ENCODE measurements at places on chromosomes 16 and 17.
A peak's percentile ranks its signal among the peaks of the same experiment; 100 is the strongest.

DNA sequence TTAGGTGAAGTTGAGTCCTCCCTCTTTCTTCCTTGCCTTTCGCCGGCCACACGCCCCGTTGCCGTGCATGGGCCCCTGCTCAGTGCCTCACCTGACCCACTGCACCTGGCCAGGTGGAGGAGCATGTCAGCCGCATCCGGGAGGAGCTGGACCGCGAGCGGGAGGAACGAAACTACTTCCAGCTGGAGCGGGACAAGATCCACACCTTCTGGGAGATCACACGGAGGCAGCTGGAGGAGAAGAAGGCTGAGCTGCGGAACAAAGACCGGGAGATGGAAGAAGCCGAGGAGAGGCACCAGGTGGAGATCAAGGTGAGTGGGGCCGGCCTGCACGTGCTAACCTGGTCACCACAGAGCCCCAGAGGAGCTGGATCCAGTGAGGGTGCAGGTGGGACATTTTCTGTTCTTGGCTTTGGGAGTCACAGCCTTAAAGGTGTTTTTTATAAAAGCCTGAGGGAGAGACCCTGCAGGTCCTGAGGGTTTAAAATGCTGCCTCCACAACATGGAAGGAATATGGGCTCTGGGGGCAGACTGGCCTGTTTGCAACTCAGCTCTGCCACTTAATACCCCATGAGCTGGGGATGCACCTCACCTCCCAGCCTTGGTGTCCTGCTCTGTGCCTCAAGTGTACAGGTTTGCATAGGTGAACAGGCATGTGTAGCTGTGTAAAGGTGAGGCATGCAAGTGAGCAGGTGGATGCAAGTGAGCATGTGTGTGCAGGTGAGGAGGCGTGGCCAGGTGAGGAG is 12.1 kb upstream of the DBNDD1 start:
- DNase-seq: no peak

GRCh38 chr16:89257757-89258465 is 40.4 kb downstream of the ZNF778 start:
- no peak for DNase-seq

GRCh38 chr16:4306470-4307214 is 9.2 kb upstream of the GLIS2 start:
- DNase-seq: no peak

GRCh38 chr16:56005958-56006357 is 130.8 kb upstream of the CES5A start:
- no peak for DNase-seq

- no peak for DNase-seq
Observed at GRCh38 chr17:57487573-57487972, 231.2 kb downstream of the MSI2 start.

- no peak for DNase-seq
Observed at GRCh38 chr17:7856011-7856810, 1.1 kb downstream of the NAA38 start.

- no peak for DNase-seq
Observed at GRCh38 chr16:11144122-11144521, 111.9 kb downstream of the SOCS1 start.

- DNase-seq: no peak
Observed at GRCh38 chr17:77329741-77330531, 189.2 kb downstream of the SEC14L1 start.

DNA sequence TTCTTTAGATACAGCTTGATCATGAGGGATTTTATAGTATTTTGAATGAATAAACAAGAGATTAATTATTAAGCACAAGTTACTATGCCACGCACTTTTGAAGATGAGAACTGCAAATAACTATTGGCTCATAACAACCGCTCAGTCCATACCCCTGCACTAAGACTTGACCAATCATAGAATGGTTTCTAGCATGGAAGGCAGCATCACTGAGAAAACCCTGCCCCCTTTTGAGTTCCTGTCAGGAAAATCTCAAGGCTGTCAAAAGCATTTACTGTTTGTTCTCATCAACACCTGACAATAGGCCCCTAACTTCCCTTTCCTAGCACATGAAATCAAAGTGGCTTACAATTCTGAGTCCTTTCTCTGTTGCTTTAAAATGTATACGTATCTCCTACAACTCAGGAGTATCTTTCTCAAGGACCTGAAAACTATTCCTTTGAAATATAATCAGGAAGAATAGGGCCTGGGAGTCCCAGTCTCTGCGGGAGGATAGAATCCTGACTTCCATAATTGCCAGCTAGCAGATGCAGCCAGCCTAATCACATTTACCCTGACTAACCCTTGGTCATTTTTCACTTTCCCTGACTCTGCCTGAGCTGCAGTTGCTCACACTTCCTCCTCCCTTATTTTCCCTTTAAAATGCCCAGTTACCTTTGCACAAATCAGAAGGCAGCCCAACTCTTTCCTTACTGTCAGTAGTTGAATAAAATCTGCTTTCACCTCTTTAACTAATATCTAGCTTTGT is 9.1 kb upstream of the MMD start:
- DNase-seq: no peak

DNA sequence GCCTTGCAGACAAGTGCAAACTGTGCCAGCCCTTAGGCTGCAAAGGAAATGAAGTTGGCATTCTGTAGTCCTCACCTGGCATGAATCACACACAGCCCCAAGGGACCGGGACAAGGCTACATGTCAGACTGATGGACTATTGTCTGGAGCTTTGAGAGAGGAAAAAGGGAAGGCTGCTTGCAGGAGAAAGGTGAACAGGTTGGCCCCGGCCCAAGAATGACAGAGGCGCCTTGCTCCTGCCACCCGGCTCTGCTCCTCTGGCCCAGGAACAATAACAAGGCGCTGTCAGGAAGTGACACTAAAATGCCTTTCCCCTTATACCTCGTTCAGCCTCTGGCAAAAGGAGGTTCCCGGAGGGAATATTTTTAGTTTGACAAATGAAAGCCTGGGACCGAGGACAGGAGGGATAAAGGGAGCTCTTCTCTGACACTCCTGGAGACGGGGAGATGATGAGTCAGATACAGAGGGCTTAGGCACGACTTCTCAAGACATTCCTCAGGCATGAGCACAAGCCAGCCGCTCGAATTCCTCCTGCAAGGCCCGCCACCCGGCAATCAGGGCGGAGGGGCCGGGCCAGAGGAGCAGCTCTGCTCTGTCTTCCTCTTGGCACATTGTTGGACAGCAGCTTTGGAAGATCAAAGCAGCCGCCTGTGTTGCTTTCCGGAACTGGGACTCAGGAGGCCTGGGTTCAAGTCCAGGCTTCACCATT is 105.8 kb downstream of the NOG start:
- peak; percentile 92 for DNase-seq

- no peak for DNase-seq
Observed at GRCh38 chr17:60846175-60846574, 168.5 kb downstream of the BCAS3 start.

GRCh38 chr16:51816929-51817328 is 665.9 kb upstream of the SALL1 start:
- DNase-seq: no peak

DNA sequence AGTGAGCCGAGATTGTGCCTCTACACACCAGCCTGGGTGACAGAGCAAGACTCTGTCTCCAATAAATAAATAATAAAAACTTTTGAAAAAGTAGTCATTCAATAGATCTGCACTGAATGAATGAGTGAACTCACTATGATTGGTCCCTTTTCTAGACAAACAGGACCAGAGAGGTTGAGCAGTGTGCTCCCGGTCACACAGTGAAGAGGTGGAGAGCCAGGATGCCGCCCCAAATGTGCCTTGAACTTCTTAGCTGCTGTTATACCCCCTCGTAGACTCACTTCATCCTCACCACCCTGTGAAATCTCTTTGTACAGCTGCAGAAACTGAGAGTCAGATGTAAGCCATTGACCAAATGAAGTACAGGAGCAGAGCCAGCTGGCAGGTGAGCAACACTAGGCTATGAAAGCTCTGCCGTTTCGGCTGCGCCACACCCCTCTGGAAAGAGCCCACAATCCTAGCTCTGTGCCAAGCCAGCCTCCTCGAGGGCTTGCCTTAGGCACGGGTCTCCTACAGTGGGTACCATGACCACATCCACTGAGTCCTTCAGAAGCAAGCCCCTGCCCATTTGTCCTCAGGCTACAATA is 7.8 kb upstream of the KIAA0513 start:
- DNase-seq: no peak

- DNase-seq: no peak
Observed at GRCh38 chr17:28008513-28008912, 34.0 kb upstream of the NLK start.

Data from BJ (cell line).